ENCODE measurements at places on chromosomes 12 and 14. TPM values are rescaled to one million over a fixed set of nuclear protein-coding genes. Genes with fewer than 3 reads are reported as not detected.

The CLEC1A gene
- total RNA-seq = 0.70 TPM

The PITPNM2 gene
- total RNA-seq = 19.2 TPM

GRCh38 chr14:69625299-69626131, 14.1 kb downstream of the SUSD6 start:
- DNase-seq = no peak

DNA sequence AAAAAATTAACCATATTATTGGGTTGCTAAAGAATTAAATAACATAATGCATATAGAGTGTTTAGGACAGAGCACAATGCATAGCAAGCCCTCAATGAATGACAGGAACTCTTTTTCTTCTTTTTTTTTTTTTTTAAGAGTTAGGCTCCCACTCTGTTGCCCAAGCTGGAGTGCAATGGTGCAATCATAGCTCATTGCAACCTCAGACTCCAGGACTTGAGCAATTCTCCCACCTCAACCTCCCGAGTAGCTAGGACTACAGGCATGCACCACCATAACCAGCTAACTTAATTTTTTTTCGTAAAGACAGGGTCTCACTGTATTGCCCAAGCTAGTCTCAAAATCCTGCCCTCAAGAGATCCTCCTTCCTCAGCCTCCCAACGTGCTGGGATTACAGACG, 20.5 kb upstream of the MTERF2 start:
- DNase-seq = no peak

- DNase-seq = no peak
These were observed 92.2 kb upstream of the ATF7IP start for GRCh38 chr12:14272956-14273912.

DNA sequence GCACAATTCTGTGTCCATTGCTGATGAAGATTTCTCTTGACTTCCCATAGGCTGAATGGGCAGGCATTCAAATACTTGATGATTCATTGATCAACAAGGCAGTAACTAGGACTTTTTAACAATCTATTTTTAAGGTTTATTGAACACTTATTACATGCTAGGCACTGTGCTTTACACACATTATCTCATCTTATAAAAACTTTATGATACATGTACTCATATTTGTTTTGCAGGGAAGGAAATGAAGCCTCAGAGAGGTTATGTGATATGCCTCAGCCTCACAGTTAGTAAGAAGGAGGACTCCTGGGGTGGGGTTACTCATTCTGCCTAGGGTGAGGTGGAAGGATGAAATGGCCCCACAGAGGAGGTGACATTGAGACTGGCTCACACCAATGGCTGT, 12.9 kb upstream of the EMP1 start:
- no peak for DNase-seq

DNA sequence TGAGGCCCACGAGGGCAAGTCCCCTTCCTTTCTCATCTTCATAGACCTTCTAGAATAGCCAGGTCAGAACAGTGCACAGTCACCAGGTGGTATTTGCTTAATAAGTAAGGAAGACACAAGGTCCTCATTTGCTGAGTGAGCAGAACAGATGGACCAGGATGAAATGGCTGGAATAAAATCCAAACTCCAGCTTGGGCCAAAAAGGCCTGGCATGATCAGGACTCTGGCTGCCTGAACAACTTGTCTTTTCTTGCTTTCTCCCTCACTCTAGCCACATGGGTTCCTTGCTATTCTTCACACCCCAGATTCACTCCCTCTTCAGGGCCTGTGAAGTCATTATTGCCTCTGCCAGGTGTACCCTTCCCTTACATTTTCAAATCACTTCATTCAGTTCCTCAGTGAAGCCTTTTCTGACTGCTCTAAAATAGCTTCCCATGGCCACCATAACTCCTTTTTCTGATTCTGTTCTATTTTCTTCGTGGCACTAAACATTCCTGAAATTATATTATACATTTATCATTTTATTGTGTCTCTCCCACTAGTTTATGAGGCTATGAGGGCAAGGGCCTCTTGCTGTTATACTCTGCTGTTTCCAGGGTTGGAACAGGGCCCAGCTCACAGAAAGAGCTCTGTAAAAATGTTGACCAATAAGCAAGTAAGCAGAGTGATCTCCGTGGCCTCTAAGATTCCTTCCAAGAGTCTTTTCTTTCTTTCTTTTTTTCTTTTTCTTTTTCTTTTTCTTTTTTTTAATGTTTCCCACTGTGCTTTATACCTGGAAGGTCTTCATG, 150.8 kb downstream of the TTC8 start:
- no peak for DNase-seq
